IMR-90 (cell line): ENCODE measurements at places on chromosomes 12 and 14. TPM values are rescaled to one million over a fixed set of nuclear protein-coding genes. Genes with fewer than 3 reads are reported as not detected.

GRCh38 chr12:92208613-92209121, 63.0 kb upstream of the BTG1 start:
- peak; percentile 31 for DNase-seq

DNA sequence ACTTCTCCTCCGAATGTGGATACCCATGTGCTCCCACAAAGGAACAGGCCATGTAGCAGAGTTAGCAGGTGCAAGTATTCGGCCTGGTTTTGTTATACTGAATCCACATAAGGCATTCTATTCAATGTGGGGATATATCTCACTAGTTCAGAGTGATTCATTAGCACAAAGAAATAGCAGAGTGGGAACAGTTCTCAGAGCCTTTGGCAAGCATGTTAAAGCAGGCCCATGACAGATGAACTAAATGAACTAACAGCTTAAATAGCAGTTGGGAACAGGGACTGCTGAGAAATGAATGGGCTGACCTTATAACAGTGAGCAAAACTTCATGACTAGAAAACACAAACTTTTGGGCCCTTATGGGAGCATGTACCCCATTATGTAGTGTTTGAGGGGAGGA, 352.0 kb downstream of the FLRT2 start:
- no peak for DNase-seq

GRCh38 chr12:120055231-120056000, 61.1 kb downstream of the RAB35 start:
- DNase-seq, result no peak

DNA sequence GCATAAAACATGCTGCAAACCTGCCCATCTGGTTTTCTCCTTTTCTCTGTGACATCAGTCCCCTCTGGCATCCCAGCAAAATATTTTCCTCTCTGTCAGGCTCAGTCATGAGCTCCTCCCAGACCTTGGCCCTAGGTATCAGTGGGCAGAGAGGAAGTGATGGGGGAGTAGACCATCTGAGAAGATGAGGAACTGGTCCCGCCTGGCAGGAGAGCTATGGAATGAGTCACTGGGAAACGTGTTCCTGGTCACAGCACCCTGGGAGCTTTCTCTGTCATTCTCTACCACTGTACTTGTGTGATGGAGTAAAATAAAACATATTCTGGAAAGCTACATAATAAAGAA, 5.0 kb upstream of the SRSF9 start:
- peak; percentile 80 for DNase-seq

GRCh38 chr14:77276295-77276935, 5.4 kb upstream of the NGB start:
- DNase-seq, result no peak

The VWF gene
- 0.09 and 0.10 TPM in 2 replicates for polyA plus RNA-seq

GRCh38 chr12:128337431-128338170, 70.6 kb downstream of the TMEM132C start:
- DNase-seq, result no peak

- DNase-seq, result no peak
Observed at GRCh38 chr12:2454601-2455177, 340.1 kb upstream of the FKBP4 start.

DNA sequence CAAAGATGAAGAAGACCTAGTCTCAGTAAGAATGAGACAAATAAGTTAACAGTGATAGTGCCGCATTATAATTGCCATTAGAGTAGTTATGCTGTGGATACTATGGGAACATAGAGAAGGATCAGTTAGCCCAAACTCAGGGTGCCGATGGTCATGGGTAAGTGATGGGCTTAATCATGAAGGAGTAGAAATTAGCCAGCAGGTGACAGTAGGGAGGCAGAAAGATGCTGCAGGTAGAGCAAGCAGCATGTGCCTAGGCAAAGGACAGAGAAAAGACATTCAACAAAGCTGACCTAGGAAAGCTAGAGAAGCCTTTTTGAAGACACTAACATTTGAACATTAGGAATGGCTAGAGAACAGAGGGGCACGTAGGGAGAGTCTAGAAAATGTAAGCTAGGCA, 30.6 kb upstream of the PTPRQ start:
- no peak for DNase-seq

The P2RX7 gene
- polyA plus RNA-seq, result 0.07 and 0.16 TPM in 2 replicates

The LMNTD1 gene
- polyA plus RNA-seq, result 1.3 and 1.5 TPM in 2 replicates

The MGP gene
- 1.9 and 2.7 TPM in 2 replicates for polyA plus RNA-seq

GRCh38 chr12:108596854-108597558, 878 bp downstream of the TMEM119 start:
- no peak for DNase-seq

The SRRM4 gene
- not detected in 2 replicates for polyA plus RNA-seq

DNA sequence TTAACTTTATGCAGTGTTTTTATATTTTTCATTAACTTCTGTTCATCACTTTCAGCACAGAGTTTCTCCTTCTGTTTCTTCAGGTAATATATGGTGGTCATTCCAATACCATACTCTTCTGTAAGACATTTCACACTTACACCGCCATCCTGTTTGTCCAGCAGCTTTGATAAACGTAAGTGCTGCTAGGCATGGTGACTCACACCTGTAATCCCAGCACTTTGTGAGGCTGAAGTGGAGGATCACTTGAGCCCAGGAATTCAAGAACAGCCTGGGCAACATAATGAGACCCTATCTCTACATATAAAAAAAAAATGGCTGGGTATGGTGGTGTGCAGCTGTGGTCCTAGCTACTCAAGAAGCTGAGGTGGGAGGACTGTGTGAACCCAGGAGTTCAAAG, 55.8 kb downstream of the EXOC5 start:
- peak; percentile 7 for DNase-seq

The ERP27 gene
- polyA plus RNA-seq, result not detected in 2 replicates

GRCh38 chr12:116182359-116183063, 95.0 kb downstream of the MED13L start:
- DNase-seq, result no peak

DNA sequence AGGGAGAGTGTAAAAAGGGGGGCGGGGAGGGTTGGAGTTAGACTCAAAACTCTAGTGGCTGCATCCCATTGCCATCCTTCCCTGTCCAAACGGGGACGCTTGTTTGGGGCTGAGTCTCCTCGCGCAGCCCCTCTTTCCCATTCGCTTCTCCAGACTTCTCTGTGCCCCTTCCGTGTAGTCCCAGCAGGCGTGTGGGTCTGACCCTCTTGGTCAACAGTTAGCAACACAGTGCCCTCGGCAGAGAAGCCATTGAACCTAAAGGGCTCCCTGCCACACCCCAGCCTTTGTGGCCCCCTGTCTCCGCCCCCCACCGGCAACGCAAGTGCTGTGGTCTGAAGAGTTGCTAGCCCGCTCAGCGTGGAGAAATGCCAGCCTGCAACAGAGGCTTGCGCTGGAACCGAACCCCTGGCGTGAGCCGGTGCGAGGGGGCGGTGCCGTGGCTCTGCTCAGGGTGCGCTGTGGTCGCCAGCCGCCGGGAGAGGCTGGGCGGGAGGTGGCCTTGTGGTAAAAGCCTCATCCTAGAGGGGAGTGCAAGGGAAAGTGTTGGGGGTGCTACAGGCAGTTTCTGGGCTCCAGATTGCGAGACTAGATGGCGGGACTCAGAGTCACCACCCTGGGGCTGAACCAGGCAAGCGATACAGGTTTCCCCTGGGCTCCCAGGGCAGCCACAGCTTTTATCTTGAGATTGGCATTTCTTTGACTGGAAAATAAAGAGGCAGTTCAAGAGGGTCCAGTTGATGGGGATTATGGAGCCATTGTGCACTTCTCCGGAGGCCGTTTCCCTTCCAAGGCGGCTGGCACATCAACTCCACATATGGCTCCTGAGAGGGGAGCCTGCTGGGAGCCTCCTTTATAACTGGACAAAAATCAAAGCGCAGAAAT, 2.1 kb downstream of the PLXNC1 start:
- no peak for DNase-seq

DNA sequence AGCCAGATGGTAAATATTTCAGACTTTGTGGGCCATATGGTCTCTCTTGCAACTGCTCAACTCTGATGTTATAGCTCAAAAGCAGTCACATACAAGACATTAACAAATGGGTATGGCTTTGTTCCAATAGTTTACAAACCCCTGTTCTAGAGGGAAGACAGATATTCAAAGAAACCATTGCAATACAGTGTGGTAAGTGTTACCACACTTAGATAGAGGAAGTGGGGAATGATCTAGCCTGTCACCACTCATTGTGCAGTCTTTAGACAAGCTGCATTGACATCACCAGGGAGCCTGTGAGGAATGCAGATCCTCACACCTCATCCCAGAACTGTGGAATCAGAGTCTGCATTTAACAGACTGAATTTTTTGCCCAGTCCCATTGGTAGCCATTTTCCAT, 80.0 kb upstream of the RGS6 start:
- no peak for DNase-seq

- DNase-seq, result no peak
Observed at GRCh38 chr12:132429946-132430643, 59.9 kb upstream of the FBRSL1 start.

- DNase-seq, result no peak
Observed at GRCh38 chr14:54652605-54653052, 85.7 kb downstream of the SAMD4A start.

The KRT78 gene
- not detected in 2 replicates for polyA plus RNA-seq

DNA sequence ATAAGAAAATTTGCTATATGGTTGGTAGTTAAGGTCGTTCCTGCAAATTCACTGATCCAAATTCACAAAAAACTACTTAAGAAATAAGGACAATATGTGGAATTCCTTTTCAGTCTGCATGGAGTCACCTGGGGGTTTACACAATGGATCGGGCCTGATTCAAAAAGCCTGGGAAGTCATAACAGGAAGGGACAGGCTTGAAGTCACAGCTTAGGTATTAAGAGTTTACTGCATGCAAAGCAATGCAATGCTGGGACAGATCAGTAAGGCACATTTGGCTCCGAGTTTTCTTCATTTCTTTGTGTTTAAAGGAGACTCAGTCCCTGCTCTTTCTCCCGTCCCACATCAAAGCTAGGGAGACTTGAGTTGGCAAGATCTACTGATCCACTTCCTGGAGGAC, 153.3 kb downstream of the NTF3 start:
- DNase-seq, result no peak

GRCh38 chr14:75230140-75230792, 48.4 kb upstream of the FOS start:
- peak; percentile 34 for DNase-seq

DNA sequence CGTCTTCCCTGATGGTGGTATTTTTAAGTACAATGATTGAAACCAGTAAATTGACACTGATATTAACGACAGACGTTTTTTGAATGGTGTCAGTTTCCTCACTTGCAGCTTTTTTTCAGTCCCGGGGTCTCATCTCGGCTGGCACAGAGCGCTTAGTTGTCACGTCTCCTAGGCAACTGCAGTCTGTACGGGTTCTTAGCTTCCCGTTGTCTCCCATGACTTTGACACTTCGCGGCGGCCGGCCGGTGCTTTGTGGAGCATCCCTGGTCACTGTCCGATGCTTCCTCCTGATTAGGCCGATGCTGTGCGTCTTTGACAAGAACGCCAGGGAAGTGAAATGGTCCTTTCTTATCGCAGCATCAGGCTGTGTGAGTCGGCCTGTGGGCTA, 67.4 kb downstream of the ADGRD1 start:
- no peak for DNase-seq

- DNase-seq, result no peak
Observed at GRCh38 chr12:53961025-53961761, 6.5 kb downstream of the HOXC12 start.

- no peak for DNase-seq
Observed at GRCh38 chr14:65354715-65355114, 57.8 kb upstream of the FUT8 start.

DNA sequence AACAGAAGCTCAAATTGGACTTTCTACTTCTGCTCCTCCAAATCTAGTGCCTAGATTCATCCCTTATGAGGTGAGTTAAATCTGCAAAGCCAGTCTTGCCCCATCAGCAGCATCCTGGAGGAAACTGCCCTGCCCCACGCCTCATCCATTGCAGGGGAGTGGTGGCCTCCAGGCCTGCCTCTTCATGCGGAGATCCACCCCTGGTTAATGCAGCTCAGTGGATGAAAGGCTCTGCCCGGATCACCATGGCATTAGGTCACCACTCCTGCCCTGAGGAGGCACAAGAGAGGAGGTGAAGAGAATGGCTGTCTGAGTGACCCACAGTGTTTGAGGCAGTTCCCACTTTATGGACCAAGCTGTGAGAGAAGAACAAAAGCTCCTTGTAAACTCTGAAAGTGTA, 218.1 kb downstream of the C12orf75 start:
- DNase-seq, result no peak

The WIF1 gene
- not detected in 2 replicates for polyA plus RNA-seq

The RPS29 gene
- polyA plus RNA-seq, result 8,930 and 10,393 TPM in 2 replicates

- DNase-seq, result no peak
Observed at GRCh38 chr12:5730962-5731361, 214.1 kb downstream of the ANO2 start.

DNA sequence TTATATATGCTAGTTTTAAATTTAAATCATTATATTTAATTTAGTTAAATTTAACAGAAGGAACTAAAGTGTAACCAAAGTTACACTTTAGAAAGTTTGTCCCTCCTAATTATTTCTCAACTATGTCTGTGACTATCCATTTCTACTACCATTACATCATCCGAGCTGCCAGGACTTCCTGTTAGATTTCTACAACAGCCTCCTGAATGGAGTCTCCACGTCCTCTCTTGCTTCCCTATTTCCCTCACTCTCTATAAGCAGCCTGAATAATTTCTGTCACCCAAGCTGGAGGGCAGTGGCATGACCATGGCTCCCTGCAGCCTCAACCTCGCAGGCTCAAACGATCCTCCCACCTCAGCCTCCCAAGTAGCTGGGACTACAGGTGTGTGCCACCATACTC, 84.1 kb downstream of the TTC7B start:
- DNase-seq, result no peak

The BCL11B gene
- not detected in 2 replicates for polyA plus RNA-seq

The FUT8 gene
- polyA plus RNA-seq, result 13.3 and 15.6 TPM in 2 replicates

The CAPRIN2 gene
- polyA plus RNA-seq, result 15.3 and 18.9 TPM in 2 replicates

DNA sequence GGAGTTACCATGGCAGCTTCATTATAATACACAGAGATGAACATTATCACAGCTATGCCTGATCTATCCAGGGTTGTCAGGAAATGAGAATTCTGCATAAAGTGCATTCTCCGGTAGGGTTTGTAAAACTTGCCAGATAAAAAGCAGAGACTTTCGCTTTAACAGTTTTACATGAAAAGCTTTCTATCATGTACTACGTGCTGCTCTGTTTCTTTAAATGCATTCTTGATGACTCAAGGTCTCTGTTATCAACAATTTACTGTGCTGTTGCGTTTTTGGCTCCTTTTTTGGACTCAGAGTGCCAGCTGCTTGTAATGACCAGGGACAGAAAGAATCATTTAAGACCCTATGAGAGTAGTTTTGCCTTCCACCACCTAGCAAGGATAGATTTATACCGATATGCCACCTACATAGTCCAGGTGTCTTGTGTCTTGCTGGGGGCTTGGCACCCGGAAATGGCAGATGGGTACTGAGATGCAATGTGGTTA, 371.2 kb downstream of the BTG1 start:
- peak; percentile 82 for DNase-seq

- no peak for DNase-seq
Observed at GRCh38 chr12:1836854-1837421, 16.6 kb downstream of the LRTM2 start.

GRCh38 chr12:121620333-121620891, 5.9 kb upstream of the ORAI1 start:
- DNase-seq, result no peak
